ENCODE measurements at places on chromosomes 3 and 15. TPM values are rescaled to one million over a fixed set of nuclear protein-coding genes. Genes with fewer than 3 reads are reported as not detected.
A peak's percentile ranks its signal among the peaks of the same experiment; 100 is the strongest.

- H3K36me3 ChIP-seq: peaks cover 52% of the 10 kb centered on the region
- DNase-seq: no peak
- H3K27ac ChIP-seq: peak overlapping the region; percentile 85
- H3K4me3 ChIP-seq: no peak overlapping the region
- H3K4me1 ChIP-seq: peaks cover 31% of the 10 kb centered on the region
Observed at GRCh38 chr3:70982700-70983140, 600.8 kb downstream of the FOXP1 start.

DNA sequence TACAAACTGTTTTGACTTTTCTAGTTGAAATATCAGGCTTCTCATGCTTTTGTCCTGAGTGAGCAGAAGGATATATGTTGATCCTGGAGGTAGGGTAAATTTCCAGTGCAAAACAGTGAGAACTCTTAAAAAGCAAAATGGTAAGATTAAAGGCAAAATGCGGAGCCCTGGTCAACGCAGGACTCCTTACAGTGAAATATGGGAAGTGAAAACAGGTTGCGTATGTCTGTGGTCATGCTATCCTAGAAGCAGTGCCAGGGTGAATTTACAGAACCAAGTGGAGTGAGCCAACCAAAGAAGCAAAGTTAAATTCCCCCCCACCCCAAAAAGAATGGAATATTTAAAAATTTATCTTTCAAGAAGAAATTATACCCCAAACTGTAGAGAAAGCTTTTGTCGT is 256.4 kb downstream of the NR2F2 start:
- DNase-seq: no peak
- no peaks in the 10 kb centered on the region for H3K4me1 ChIP-seq
- no peak overlapping the region for H3K4me3 ChIP-seq
- H3K27me3 ChIP-seq: no peaks in the 10 kb centered on the region
- H3K27ac ChIP-seq: no peak overlapping the region

Gene DUOXA1
- 168 TPM for total RNA-seq

- no peaks in the 10 kb centered on the region for H3K36me3 ChIP-seq
- peaks cover 4% of the 10 kb centered on the region for H3K4me1 ChIP-seq
- no peak overlapping the region for H3K27ac ChIP-seq
- no peaks in the 10 kb centered on the region for H3K27me3 ChIP-seq
- no peak for DNase-seq
- H3K4me3 ChIP-seq: peak overlapping the region; percentile 49
Observed at GRCh38 chr15:29968895-29969561, 113.7 kb upstream of the GOLGA8J start.

DNA sequence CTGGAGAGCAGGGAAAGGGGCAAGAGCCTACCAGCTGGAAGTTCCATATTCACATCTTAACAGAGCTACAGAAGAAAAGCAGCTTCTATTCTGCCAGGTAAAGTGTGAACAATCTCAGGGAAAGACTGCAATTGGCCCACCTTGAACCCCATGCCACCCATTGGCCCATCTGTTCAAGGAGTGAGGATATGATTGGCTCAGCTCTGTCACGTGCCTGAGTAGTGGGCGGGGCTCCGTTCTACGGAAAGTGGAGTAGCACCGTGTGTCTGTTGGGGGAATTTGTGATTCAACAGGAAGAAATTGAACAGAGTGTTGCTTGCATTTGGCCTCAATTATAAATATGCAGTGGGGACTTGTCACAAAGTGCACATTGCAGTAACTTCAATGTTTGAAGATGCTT is 81.8 kb downstream of the MINAR1 start:
- no peaks in the 10 kb centered on the region for H3K36me3 ChIP-seq
- H3K27ac ChIP-seq: no peak overlapping the region
- no peaks in the 10 kb centered on the region for H3K27me3 ChIP-seq
- DNase-seq: no peak

GRCh38 chr15:90046289-90046688 is 45.2 kb downstream of the ZNF710 start:
- no peak overlapping the region for H3K4me3 ChIP-seq
- DNase-seq: no peak
- peaks cover 35% of the 10 kb centered on the region for H3K4me1 ChIP-seq
- H3K27ac ChIP-seq: peak overlapping the region; percentile 86

- no peaks in the 10 kb centered on the region for H3K27me3 ChIP-seq
- no peak overlapping the region for H3K4me3 ChIP-seq
Observed at GRCh38 chr3:139299261-139300132, 44.3 kb upstream of the MRPS22 start.

Data from upper lobe of left lung (tissue), 6 donors.